ENCODE measurements at places on chromosomes 16 and 17.

DNA sequence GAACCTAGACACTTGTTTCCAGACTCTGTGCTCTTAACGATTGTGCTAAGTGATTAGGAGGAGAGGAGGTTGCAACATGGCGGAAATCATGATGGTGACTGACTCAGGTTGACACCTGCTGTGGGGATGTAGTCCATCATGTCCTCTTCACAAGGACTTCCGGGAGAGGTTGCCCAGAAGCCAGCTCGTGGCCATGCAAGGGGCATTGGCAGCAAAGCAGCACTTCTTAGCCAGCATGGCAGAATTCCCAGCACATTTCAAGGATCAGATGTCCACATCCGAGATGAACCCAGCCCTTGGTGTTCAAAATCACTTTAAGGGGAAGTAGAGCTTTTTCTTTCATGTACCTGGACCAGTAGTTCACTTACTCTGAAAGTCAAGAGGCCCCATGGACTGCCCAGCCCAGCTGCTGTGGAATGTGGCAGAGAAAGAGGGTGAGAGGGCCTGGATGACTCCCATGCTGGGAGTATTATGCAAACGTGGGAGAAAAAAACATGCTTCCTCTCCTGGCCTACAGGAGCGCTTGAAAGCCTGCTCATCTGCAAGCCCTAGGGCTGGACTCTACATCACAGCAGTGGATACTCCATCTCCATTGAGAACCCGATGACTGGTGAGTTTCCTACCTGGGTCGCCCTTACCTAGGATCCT is 65.5 kb downstream of the IRX6 start:
- no peak for DNase-seq

DNA sequence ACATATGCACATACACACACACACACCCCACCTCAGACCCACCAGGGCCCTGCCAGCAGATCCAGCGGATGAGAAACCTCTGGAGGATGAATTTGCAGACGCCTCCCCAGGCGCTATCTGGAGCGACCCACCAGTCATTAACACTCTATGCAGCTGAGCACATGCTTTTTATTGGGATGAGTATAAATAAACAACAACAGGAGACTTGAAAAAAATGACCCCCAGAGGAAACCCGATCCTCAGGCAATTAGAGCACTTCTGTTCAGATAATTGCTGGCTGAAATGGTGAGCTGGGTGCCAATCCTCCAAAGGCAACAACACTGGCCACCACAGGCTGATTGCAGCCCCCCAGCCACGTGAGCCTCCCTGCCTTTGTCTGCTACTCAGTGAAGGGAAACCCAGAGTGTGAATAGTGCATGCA is 32.9 kb downstream of the DYNLRB2 start:
- DNase-seq, result no peak

GRCh38 chr17:74089380-74089779 is 114.1 kb upstream of the RPL38 start:
- no peak for DNase-seq

DNA sequence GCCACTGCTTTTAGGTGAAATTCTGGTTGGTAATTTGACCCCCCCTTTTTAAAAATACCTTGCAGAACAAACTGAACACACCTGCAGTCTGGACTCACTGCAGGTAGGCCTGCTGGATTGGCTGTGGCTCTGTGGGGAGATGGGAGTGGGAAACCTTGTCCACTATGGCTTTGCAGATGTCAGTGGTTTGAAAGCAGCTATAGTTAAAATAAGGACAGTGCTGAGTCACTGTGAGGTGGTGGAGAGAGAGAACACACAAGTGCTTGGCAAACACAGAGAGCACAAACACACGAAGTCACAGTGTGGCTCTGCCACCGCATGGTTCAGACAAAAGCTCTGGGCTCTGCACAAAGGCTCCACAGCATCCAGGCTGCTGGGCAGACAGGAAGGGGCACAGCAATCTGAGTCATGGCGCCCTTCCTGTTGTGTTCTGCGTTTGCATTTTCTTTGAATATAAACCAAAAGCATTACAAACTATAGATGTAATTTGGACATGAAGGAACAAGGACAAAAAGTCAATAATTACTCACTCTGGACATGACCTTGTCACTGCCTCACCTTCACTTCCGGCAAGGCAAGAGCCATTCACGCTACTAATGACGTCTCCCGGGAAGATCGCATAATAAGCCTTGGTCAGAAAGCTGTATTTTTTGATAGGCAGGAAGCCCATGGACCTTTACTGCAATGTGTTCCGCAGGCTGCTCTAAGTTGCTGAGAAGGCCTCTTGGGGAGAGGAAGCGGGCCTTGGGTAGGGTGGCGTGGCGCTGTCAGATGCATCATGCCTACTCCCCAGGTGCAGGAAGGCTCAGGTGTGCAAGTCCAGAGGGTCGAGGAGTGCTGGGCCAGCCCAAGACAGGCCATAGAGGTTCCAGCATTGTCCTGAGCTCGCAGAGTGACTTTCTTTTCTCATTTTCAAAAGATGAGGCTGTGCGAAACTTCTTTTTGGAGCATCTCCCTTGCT is 60.1 kb upstream of the MED9 start:
- no peak for DNase-seq

DNA sequence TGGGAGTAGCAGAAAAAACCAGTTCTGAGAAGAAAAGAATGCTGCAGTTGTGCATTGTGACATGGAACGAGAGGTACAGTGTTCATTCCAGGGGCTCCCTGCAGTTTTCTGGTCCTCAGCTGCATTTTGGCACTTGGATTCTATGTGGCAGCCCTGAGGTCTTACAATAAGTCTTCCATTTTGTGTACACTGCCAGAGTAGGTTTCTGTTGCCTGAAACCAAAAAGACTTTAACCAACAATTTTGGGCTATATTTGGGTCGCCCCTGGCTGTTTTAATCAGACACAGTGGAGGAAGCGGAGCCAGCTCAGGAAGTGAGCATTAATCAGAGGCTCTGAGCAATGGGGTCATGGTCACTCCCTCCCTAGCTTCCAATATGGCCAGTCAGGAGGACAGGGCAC is 15.7 kb downstream of the DYNLRB2 start:
- DNase-seq, result no peak

DNA sequence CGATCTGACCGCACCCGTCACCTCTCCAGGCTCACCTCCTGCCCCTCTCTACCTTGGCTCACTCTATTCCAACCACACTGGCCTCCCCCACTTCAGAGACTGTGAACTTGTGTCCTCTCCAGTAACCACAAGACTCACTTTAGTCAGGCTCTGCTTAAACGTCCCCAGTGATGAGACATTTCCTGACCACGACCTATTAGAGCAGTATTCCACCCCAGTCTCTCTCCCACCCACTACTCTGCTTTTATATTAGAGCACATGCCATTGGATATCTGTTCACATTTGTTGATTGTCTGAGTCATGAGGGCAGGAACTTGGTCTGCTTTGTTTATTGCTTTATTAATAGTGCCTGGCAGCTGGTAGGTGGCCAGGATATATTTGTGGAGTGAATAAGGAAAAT is 20.1 kb downstream of the COX11 start:
- DNase-seq, result no peak

GRCh38 chr17:18156171-18156975 is 27.3 kb upstream of the ALKBH5 start:
- DNase-seq, result no peak

GRCh38 chr17:9457005-9457404 is 118.6 kb downstream of the STX8 start:
- DNase-seq, result no peak
